ENCODE measurements at places on chromosomes 12 and 14.
A peak's percentile ranks its signal among the peaks of the same experiment; 100 is the strongest.

- no peaks in the 10 kb centered on the region for H3K36me3 ChIP-seq
- peaks cover 8% of the 10 kb centered on the region for H3K4me1 ChIP-seq
- H3K4me3 ChIP-seq: no peak overlapping the region
- H3K27ac ChIP-seq: no peak overlapping the region
Measured at GRCh38 chr12:52207895-52208294, 16.1 kb upstream of the KRT80 start.

DNA sequence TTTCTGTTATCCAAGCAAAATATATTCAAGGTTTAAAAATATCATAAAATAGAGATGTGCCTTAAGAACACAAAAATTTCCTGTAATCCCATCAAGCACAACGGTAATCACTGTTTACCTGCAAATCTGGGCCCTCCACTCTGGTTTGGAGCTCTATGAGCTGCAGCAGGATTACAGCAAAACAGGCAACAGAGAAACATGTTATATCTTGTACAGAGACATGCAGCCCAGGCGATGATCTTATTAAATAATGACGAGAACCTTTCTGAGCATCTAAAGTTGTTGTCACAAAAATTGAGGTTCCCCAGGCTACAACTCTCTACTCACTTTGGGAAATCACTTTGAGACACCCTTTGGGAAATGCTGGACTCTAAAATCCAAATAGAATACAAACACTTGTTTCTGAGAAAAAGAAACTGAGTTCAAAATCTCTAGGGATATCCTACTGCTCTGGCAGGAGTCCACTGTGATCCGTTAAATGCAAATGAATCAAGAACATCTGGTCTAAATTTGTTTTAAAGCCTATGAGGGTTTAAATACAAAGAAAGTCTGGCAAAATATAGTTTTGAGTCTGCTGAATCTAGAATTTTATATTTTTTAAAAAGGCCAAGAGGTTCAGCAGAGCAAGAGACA lies 36.3 kb downstream of the STON2 start:
- peaks cover 12% of the 10 kb centered on the region for H3K4me1 ChIP-seq
- no peaks in the 10 kb centered on the region for H3K36me3 ChIP-seq
- no peaks in the 10 kb centered on the region for H3K27me3 ChIP-seq
- no peak for DNase-seq
- H3K4me3 ChIP-seq: no peak overlapping the region
- no peak overlapping the region for H3K27ac ChIP-seq

- no peak overlapping the region for H3K27ac ChIP-seq
- no peak overlapping the region for H3K4me3 ChIP-seq
- H3K36me3 ChIP-seq: no peaks in the 10 kb centered on the region
- DNase-seq: no peak
Measured at GRCh38 chr14:76924371-76925096, 98.3 kb downstream of the LRRC74A start.

- no peak for DNase-seq
- H3K4me3 ChIP-seq: no peak overlapping the region
- no peak overlapping the region for H3K27ac ChIP-seq
Measured at GRCh38 chr12:131836714-131837397, 8.7 kb downstream of the MMP17 start.

- no peaks in the 10 kb centered on the region for H3K27me3 ChIP-seq
- no peaks in the 10 kb centered on the region for H3K4me1 ChIP-seq
- no peak overlapping the region for H3K4me3 ChIP-seq
- H3K27ac ChIP-seq: no peak overlapping the region
- no peak for DNase-seq
- H3K36me3 ChIP-seq: no peaks in the 10 kb centered on the region
Measured at GRCh38 chr14:67461341-67461985, 27.1 kb downstream of the TMEM229B start.

- H3K27me3 ChIP-seq: no peaks in the 10 kb centered on the region
- no peak overlapping the region for H3K4me3 ChIP-seq
- no peak overlapping the region for H3K27ac ChIP-seq
- no peaks in the 10 kb centered on the region for H3K36me3 ChIP-seq
- no peaks in the 10 kb centered on the region for H3K4me1 ChIP-seq
Measured at GRCh38 chr12:5557906-5558305, 126.0 kb downstream of the NTF3 start.

DNA sequence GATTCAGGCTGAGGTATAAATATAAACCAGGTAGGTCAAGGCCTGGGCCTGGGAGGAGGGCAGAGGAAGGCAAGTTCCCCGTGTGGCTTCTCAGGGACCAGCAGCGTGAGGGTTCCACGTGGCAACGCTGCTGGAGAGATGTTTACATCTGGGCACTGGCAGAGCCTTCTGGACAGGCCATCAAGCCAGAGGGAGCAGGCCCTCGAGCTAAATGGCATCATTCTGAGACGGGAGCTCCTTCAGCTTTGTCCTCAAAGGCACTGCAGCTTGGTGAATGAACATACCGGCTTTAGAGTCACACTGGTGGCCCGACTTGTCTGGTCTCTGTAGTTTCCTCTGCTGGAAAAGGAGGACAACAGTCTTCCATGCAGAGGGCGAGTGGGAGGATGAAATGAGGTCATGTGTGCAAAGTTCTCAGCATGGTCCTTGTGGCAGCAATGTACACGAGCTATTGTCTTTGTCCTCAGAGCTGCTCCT lies 231.3 kb downstream of the ZFP36L1 start:
- no peaks in the 10 kb centered on the region for H3K36me3 ChIP-seq
- no peaks in the 10 kb centered on the region for H3K27me3 ChIP-seq
- H3K27ac ChIP-seq: peak overlapping the region; percentile 61
- H3K4me3 ChIP-seq: no peak overlapping the region

DNA sequence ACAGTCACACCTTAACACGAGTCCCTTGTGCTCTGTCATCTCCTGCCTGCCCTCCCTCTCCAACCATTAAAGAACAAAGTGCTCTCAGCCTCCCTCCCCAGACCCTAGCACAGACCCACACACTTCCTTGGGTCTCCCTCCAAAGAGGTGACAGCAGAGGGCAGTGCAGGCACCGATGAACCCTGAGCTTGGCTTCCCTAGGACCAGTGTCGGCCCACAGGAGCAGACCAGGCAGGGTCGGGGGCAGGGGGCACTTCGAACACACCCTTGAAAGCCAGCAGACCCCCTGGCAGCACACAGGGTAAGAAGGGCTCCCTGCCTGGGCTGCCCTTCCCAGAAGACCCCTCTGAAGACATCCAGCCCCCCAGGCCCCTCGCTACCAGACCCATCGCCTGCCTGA lies 7.0 kb downstream of the CDK2AP1 start:
- no peak overlapping the region for H3K4me3 ChIP-seq
- no peak overlapping the region for H3K27ac ChIP-seq
- no peaks in the 10 kb centered on the region for H3K27me3 ChIP-seq
- DNase-seq: no peak
- H3K36me3 ChIP-seq: no peaks in the 10 kb centered on the region

DNA sequence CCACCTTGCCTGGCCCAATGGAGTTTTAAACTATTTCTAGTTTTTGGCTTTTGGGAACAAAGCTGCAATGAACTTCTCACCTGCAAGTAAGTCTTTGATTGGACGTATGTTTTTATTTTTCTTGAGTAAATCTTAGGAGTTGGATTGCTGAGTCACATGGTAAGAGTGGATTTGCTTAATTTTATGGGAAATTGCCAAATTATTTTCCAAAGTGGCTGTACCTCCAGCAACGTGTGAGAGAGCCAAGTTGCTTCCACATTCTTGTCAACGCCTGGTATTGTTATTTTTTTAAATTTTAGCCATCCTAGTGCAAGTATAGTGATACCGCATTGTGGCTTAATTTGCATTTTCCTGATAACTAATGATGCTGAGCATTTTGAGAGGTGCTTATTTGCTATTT lies 136.6 kb downstream of the LMNTD1 start:
- H3K36me3 ChIP-seq: no peaks in the 10 kb centered on the region
- no peaks in the 10 kb centered on the region for H3K27me3 ChIP-seq
- H3K27ac ChIP-seq: no peak overlapping the region
- no peak overlapping the region for H3K4me3 ChIP-seq
- no peak for DNase-seq

GRCh38 chr14:23068789-23069412 lies 11.6 kb upstream of the CDH24 start:
- no peaks in the 10 kb centered on the region for H3K27me3 ChIP-seq
- no peak for DNase-seq

GRCh38 chr12:31412292-31412801 lies 86.4 kb upstream of the SINHCAF start:
- no peak overlapping the region for H3K27ac ChIP-seq
- H3K4me3 ChIP-seq: no peak overlapping the region
- H3K36me3 ChIP-seq: peaks cover 16% of the 10 kb centered on the region
- no peaks in the 10 kb centered on the region for H3K4me1 ChIP-seq
- H3K27me3 ChIP-seq: no peaks in the 10 kb centered on the region

DNA sequence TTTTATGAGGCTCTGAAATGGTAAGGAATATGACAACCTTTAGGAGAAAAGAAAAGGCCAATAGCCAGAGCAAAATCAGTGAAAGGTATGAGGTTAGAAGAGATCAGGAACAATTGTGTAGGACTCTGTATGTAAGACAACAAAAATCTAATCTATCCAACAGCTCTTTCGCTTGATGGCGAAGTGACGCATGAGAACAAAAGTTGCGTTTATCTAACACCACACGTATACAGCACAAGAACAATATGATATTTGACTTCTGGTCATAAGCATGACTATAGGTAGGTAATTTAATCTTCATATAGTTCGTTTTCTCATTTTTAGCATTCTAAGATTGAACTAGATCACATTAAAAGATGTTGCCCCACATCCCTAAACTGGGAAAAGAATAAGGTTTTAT lies 1.5 kb downstream of the CLECL1 start:
- H3K27me3 ChIP-seq: no peaks in the 10 kb centered on the region
- H3K4me1 ChIP-seq: no peaks in the 10 kb centered on the region
- no peak for DNase-seq
- H3K4me3 ChIP-seq: no peak overlapping the region

DNA sequence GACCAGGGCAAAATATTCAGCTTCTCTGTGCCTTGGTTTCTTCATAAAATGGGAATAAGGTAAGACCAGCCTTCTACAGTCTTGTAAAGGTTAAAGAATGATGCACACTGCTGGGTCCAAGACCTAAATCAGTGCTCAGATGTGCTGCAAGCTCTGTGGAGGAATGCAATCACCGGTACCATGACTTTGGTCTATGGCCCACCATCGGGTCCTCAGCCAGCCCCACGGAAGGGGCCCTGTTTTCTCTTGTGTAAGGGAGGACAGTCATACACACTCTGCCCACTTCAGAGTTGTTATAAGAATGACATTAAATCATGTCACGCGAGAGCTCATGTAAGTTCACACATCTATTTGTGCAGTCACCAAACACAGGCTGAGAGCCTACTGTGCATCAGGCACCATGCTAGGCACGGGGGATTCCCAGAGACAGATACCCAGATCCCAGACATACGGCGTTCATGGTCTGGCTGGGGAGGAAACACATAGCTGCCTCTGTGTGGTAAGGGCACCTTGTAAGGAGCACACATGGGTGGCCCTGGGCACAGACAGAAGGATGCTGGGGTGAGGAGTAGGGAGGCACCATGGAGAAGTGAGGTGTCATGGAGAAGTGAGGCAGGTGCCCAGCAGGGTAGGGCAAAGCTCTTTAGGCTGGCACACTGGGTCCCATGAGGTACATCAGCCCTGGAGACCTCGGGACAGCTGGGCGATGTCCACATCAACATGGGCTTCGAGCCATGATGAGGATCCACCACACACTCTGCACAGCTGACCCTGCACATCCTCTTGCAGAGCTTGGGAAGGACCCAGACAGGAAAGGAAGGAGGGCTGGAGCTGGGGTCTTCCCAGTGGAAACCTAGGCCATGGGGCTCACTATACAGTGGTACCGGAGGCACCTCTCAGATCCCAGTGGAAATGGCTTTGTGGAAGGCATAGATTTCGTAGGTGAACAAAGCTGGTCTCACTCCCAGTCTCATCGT lies 190.4 kb upstream of the DIO3 start:
- H3K27ac ChIP-seq: no peak overlapping the region
- DNase-seq: peak; percentile 95
- H3K36me3 ChIP-seq: no peaks in the 10 kb centered on the region
- H3K27me3 ChIP-seq: no peaks in the 10 kb centered on the region
- peaks cover 24% of the 10 kb centered on the region for H3K4me1 ChIP-seq
- no peak overlapping the region for H3K4me3 ChIP-seq

GRCh38 chr14:77259025-77259715 lies 11.8 kb downstream of the NGB start:
- no peaks in the 10 kb centered on the region for H3K36me3 ChIP-seq
- no peak for DNase-seq
- no peaks in the 10 kb centered on the region for H3K4me1 ChIP-seq
- no peak overlapping the region for H3K27ac ChIP-seq
- H3K4me3 ChIP-seq: no peak overlapping the region
- no peaks in the 10 kb centered on the region for H3K27me3 ChIP-seq

DNA sequence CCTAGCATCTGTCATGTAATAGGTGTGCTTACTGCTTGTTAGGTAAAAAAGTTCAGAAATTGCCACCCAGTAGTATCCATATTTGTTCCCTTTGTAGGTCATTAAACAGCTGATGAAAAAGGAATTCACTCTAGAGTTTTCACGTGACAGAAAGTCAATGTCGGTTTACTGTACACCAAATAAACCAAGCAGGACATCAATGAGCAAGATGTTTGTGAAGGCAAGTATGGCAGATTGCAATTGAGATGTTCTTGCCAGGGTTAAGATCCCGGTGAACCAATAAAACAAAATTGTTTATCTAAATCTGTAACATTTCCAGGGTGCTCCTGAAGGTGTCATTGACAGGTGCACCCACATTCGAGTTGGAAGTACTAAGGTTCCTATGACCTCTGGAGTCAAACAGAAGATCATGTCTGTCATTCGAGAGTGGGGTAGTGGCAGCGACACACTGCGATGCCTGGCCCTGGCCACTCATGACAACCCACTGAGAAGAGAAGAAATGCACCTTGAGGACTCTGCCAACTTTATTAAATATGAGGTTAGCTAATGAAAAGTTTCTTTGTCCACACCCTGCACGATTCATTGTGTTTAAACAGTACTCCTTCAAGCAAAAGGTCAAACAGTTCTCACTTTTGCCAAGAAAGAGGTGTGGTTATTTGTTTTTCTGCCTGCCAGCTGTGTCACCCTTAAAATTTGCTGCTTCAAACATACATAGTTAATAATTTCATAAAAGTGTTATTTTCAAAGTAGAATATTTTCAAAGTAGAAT lies 58.3 kb downstream of the ATP2A2 start:
- no peak overlapping the region for H3K4me3 ChIP-seq
- no peak overlapping the region for H3K27ac ChIP-seq
- peaks cover 99% of the 10 kb centered on the region for H3K36me3 ChIP-seq
- DNase-seq: peak; percentile 40

GRCh38 chr14:27995691-27996090 lies 770.9 kb upstream of the FOXG1 start:
- no peak for DNase-seq
- no peaks in the 10 kb centered on the region for H3K4me1 ChIP-seq
- H3K4me3 ChIP-seq: no peak overlapping the region
- no peaks in the 10 kb centered on the region for H3K27me3 ChIP-seq
- H3K27ac ChIP-seq: no peak overlapping the region

GRCh38 chr12:49542592-49543160 lies 3.8 kb downstream of the KCNH3 start:
- no peak for DNase-seq
- H3K4me1 ChIP-seq: peaks cover 10% of the 10 kb centered on the region
- no peak overlapping the region for H3K4me3 ChIP-seq
- peaks cover 4% of the 10 kb centered on the region for H3K27me3 ChIP-seq
- no peaks in the 10 kb centered on the region for H3K36me3 ChIP-seq

All from vagina (tissue), 2 donors.